ENCODE measurements at places on chromosomes 12 and 14.
A peak's percentile ranks its signal among the peaks of the same experiment; 100 is the strongest.

- no peak for DNase-seq
Measured at GRCh38 chr14:21414137-21414631, 30.4 kb upstream of the SUPT16H start.

GRCh38 chr14:102594514-102595175 is 2.2 kb downstream of the RCOR1 start:
- DNase-seq, result no peak

- DNase-seq, result no peak
Measured at GRCh38 chr14:104175811-104176210, 37.4 kb downstream of the KIF26A start.

DNA sequence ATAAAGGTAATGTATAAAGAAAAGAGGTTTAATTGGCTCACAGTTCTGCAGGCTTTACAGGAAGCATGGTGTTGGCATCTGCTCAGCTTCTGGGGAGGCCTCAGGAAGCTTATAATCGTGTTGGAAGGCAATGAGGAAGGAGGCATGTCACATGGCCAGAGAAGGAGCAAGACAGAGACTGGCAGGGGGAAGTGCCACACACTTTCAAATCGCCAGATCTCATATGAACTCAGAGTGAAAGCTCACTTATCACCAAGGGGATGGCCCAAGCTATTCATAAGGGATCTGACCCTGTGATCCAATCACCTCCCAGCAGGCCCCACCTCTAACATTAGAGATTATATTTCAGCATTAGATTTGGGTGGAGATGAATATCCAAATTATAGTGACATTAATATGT is 26.3 kb downstream of the LDHB start:
- DNase-seq, result no peak

- peak; percentile 95 for DNase-seq
Measured at GRCh38 chr14:22871224-22872032, at the start of gene LRP10. LRP10 (plus strand) TSS chr14:22871740; CDS start chr14:22872304, 564 bp downstream.

DNA sequence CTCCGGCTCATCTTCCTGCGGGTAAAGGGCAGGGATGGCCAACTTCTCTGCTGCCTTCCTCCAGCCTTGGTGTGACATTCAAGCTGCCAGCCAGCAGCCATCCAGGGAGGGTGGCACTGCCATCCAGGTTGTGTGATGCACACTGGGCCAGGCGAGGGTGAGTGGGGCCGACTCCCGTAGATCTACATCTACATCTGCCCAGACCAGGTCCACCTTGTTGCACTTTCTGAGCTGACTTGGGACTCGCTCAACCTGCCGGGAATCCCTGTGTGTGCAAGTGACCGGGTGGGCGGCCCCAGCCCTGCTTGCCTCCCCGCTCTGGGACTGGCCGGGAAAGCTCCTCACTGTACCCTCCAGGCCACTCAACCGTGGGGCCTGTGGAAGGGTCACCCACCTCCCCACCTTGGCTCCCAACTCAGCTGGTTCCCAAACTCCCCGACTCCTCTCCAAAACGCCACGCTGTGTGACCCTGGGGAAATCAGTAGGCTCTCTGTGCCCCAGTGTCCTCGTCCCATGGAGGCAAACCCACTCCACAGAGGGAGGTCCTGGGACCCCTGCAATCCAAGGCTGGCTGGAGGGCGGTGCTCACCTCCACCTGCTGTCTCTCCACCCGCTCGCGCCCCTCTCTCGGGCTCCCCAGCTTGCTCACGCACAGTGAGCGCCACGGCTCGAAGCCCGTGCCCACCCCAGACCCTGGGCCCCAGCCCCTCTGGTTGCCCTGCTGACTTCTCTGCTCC is 14.7 kb downstream of the JAG2 start:
- DNase-seq, result no peak

DNA sequence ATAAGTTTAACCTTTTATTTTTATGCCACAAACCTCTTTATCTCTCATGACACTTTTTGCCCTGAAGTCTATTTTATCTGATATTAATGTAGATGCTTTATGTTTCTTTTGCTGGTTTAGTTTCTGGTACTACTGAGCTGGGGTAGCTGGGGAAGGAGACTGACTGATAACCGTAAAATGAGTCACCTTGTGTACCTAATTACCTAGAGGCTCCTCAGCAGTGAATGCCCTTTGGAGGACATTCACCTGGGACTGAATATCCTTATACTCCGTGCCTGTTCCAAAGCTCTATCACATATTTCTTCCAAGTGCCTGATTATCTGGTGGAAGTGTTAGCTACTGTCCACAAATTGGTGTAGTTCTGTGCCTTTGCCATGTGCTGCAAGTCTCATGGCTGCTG is 13.9 kb downstream of the ATL1 start:
- no peak for DNase-seq

DNA sequence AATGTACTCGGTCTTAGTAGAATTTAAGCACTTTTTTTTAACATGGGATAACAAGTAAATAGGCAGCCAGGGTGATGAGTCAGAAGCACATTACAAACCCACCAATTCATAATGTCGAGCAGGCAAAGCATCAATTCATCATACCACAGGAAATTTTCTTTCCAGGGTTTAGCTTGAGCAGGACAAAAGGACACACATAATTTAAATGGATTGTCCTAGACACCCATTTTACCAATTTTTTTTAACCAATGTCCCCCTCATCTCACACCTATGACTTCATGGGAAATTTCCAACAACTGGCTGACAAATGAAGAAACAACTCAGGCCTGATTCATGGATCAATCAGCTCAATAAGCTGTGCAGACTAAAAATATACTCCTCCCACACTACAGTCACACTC is 58.8 kb upstream of the FOXG1 start:
- no peak for DNase-seq

GRCh38 chr12:104974626-104975290 is 11.4 kb upstream of the NOPCHAP1 start:
- no peak for DNase-seq

DNA sequence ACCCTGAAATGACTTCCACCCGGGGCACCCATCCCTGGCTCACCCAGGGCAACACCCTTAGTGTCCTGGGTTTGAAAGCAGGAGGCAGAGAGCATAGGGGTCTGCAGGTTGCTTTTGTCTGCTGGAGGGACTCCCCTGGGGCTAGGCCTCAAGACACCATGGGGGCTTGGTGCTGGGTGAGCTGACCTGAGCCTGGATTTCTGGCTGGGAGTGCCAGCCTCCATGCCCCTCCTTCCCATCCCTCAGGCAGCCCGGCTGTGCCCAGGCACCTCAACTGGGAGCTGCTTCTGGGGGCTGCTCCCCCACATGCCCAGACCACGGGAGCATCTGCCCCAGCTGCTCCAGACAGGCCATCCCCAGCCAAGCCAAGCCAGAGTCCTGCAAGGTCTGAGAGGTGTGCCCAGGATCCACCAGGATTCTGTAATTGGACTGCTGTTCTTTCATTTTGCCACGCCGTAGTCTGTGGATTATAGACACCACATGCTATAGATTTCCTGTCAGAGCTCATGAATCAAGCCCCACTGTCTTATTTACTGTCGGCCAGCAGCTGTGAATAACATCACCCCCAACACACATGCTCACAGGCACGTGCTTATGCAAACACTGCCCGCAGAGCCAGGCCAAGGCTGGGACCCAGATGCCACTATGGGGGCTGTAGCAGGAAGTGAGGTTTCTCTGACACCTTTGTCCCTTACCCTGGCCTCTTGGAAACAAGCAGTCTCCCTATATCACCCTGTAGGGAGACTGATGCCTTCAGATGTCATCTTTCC is 29.4 kb upstream of the ESRRB start:
- DNase-seq, result no peak

DNA sequence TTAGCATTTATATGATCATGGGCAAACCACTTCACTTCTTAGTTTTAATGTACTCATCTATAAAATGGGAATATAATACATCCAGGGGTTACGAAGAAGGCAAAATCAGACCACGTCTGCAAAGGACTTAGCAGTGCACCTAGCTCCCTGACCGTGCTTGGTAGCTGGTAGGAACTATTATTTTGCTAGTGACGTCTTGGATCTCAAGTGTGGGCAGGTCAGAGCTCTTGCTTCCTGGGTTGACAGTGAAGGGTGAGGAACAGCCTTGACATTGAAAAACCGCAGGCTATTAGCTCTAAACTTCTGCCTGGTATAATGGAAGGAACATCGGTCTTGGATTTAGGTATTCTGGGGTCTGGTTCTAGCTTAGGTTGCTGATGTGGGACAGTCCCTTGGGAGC is 89.3 kb upstream of the MED13L start:
- DNase-seq, result no peak

DNA sequence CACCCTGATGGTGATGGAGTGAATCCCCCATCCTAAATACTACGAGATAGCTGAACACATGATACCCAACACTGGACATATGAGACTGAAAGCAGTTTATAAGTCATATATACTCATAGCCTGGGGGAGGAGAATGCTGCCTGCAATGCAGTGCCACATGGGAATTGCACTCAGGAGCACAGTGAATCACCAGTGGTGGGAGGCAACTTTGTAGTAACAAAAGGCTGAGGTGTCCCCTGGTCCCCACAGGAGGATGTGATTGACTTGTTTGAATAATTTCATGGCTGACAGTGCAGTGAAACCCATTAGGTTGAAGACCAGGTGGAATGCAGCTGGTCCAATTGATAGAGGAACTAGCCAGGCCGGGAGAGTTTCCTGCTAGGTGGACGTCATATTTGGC is 20.2 kb downstream of the CCDC38 start:
- DNase-seq, result no peak

GRCh38 chr14:82414853-82415539 is 881.3 kb upstream of the SEL1L start:
- DNase-seq, result no peak

DNA sequence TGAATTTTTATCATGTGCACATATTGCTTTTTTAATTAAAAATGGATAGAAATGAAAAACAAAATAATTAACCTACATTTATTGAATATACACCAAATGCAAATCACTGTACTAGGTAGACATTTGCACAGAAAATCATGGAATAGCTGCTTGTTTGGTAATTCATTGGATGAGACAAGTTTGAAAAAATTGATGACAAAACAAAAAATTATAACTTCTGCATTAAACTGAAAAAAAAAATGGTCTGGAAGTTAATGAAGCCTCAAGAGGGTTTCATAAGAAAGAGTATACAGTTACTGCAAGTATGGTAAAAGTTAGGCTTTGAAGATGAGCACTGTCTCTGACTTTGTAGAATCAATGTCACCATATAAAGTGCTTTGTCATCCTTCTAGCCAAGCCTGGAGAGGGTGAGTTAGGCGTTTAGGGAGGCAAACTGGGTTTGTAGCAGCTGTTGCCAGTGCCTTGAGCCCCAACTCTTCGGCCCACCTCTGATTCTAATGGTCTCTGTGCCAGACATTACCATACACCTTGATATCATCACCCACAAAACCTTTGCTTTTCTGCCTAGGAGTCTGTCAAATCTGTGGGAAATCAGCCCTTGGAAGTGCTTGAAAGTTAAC is 291.1 kb upstream of the CLEC14A start:
- DNase-seq, result no peak

- no peak for DNase-seq
Measured at GRCh38 chr14:95659293-95659989, 26.8 kb upstream of the TCL1B start.

DNA sequence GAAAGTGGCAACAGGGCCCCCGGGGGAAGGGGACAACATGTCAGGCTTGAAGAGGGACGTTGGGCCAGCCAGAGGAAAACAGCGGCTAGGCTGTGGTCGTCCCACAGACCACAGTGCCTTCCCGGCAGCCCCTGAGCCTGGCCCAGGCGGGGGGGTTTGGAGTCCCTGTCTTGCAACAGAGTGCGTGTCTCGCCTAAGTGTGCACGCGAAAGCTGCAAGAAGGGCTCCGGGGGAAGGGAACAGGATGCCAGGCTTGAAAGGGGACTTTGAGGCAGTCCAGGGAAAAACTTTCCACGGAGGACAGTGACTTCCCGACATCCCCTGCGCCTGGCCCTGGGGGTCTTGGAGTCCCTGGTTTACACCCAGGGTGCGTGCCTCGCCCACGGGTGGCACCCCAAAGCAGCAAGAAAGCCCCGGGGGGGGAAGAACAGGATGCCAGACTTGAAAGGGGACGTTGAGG is 157.5 kb upstream of the ALG10B start:
- DNase-seq, result no peak

GRCh38 chr14:54342806-54343205 is 54.0 kb upstream of the CDKN3 start:
- DNase-seq, result no peak

GRCh38 chr12:46020768-46021167 is 30.4 kb upstream of the SCAF11 start:
- DNase-seq, result no peak

GRCh38 chr14:48973151-48973550 is 613.0 kb downstream of the RPS29 start:
- no peak for DNase-seq

- DNase-seq, result no peak
Measured at GRCh38 chr12:10361622-10362021, 28.2 kb downstream of the KLRK1 start.

GRCh38 chr12:42873401-42873800 is 283.9 kb upstream of the PRICKLE1 start:
- DNase-seq, result no peak

DNA sequence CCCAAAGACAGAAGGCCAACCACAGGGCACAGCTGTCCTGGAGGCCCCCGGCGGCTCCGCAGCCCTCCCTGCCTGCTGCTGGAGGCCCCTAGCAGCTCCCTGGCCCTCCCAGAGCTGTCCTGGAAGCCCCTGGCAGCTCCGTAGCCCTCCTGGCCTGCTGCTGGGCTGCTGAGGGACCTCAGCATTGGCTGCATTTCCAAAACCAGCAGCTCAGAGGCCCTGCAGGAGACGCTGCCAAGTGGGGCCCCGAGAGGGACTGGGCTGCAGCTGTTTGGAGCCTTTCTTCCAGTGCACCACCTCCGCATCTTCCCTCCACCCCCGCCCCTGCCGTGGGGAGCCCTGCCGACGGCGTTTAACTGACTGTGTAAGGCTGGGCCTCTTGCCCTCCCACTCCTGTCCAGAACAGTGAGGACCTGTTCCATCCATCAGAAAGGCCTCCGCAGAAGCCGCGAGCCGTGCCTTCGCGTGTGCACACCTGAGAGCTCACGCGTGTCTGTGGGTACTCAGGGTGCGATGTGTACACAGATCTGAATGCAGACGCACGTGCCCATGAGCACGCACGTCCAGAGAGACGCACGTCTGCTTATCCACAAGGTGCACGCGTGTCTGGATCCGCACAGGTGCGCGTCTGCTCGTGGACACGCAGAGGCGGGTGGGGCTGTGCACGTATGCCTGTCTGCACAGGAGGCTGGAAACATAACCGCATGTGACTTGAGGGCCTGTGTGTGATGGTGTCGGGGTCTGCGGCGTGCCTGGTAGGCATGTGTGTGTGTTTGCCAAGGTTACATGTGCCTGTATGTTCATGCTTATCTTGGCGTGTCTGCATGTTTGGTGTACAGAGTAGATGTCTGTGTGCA is 57.0 kb upstream of the FBRSL1 start:
- peak; percentile 60 for DNase-seq

DNA sequence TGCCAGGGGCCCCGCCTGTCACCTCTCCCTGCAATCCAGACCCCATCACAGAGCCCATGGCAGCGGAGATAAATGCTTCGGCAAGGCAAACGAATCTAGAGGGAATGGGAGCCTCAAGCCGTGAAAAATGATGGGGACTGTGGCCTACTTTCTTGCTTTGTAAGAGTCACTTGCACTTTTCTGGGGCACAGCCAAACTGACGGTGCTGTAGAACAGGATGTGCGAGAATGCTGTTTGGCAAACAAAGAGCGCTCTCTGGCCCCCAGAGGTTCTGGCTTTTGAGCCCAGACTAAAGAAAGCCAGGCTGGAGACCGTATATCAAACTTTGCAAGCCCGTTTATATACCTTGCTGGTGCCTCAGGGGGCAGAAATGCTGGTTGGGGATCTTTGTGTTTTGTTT is 108.7 kb downstream of the CACNA1C start:
- DNase-seq, result no peak
